Stomach (tissue), 19 donors: ENCODE measurements at places on chromosomes 1 and 21.
A peak's percentile ranks its signal among the peaks of the same experiment; 100 is the strongest.

- no peak for DNase-seq
These were observed 3.6 kb downstream of the MMACHC start for GRCh38 chr1:45503462-45504360.

DNA sequence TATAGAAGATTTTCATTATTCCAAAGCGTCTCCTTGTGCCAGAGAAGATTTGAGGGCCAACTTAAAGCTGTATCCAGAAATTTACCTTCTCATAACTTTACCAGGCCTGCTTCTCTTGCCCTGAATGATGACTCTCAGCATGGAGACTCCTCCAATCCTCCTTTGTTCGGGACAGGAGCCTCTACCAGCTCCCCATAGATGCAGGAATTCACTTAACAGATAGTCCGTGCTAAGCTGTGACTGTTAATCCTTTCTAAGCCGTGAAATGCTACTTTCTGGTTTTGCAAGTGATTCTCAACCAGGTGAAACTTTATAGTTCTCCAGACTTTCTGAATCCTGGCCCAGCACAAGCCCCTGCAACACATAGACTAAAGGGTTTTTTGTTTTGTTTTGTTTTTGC is 31.8 kb upstream of the KCND3 start:
- DNase-seq = no peak

DNA sequence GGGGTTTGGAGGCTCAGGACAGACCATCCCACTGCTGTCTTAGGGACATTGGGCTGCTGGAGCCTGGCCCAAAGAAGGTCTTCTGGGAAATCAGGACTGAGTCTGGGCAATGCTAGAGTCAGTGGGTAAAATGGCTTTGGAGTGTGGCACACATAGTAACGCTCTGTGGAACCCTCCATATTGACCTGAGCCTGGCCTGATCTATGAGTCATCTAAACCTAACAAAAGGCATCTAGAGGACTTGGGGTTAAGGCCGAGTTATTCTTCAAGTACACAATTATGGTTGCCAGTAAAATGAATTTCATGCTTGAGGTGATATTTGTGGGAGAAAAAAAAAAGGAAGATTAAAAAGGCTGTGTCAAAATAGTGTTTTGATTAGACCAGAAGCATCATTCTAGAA is 77.7 kb downstream of the ST6GALNAC5 start:
- no peak for DNase-seq

DNA sequence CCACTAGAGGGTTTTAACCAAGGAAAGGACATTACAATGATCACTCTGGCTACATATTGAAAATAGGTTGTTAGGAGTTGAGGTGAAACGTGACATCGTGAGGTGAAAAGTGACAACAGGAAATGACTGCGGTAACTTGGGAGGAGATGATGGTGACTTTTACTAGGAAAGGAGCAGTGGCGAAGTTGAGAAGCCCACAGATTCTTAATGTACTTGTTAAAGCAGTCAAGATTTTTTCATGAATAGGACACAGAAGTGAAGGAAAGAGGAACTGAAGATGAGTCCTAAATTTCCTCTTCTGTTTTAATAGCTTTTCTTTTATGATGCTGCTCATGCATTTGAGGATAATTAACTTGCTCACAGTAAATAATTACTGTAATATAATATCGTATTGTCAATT is 59.5 kb downstream of the OMA1 start:
- DNase-seq = no peak

DNA sequence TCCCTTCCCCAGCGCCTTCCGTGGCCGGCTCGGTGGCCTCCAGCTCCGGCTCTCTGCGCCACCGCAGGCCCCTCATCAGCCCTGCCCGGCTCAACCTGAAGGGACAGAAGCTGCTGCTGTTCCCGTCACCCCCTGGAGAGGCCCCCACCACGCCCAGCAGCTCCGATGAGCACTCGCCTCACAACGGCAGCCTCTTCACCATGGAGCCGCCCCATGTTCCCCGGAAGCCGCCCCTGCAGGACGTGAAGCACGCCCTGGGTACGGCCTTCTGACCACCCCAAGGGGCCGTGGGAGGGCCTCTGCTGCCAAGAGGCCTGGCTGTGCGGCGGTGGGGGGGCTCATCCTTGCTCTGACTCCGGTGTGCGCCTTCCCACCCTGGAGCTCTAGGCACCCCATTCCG is 21.8 kb downstream of the TMEM201 start:
- no peak for DNase-seq

DNA sequence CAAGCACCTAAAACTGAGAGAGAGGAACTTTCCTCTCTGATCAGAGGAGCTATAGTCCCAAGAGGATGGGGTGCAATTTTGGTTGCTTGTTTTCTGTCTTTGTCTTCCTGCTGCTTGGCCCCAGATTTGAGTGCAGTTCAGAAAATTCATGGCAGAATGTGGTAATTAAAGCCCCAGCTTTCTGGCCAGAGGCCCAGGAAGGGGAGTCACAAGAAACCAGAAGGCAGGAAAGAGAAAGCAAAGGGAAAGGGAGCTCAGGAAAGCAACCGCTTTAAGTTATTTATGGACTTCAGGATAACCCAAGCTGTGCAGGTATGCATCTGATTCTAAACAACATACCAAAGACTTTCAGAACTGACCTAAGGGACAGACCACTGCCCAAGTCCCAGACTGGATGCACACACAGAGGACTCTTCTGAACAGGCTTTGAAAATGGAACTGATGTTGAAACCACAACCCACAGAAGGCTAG is 88.8 kb downstream of the ST3GAL3 start:
- DNase-seq = peak; percentile 52

DNA sequence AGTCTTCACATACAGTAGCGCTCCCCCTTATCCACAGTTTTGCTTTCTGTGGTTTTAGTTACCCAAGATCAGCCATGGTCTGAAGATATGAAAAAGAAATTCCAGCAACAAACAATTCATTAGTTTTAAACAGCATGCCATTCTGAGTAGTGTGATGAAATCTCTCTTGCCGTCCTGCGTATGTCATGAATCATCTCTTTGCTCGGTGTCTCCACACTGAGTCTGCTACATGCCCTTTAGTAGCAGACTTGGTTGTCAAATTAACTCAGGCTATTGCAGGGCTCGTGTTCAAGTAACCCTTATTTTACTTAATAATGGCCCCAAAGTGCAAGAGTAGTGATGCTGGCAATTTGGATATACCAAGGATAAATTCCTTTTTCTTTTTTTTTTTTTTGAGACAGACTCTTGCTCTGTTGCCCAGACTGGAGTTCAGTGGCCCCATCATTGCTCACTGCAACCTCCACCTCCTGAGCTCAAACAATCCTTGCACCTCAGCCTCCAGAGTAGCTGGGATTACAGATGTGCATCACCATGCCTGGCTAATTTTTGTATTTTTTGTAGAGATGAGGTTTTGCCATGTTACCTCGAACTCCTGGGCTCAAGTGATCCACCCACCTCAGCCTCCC is 22.6 kb downstream of the PHACTR4 start:
- DNase-seq = no peak
